ENCODE measurements at places on chromosomes 5 and 9. TPM values are rescaled to one million over a fixed set of nuclear protein-coding genes. Genes with fewer than 3 reads are reported as not detected.

- DNase-seq = no peak
These were observed 50.8 kb downstream of the CRB2 start for GRCh38 chr9:123406691-123407216.

- DNase-seq = no peak
These were observed 57.0 kb downstream of the IARS1 start for GRCh38 chr9:92236465-92236864.

DNA sequence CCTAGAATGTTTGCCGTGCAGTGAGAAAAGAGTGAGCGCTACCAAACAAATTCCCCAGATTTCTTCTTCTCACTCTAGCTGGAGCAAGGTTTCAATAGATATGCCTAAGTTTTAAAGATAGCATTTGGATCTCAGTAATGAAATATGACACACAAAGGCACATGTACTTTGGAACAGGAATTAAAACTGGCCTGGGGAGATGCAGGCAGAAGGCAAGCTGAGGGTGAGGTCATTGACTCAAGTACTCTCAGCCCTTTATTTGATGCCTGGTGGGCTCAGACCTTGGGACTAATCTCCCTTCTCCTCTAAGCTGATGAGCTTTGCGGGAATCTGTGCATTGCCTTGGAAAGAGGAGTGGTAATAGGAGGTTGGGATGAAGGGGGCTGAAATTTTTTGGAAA, 323.3 kb upstream of the SLC30A5 start:
- no peak for DNase-seq

Gene MYMK
- total RNA-seq = not detected

Gene DOK3
- 1.2 TPM for total RNA-seq

DNA sequence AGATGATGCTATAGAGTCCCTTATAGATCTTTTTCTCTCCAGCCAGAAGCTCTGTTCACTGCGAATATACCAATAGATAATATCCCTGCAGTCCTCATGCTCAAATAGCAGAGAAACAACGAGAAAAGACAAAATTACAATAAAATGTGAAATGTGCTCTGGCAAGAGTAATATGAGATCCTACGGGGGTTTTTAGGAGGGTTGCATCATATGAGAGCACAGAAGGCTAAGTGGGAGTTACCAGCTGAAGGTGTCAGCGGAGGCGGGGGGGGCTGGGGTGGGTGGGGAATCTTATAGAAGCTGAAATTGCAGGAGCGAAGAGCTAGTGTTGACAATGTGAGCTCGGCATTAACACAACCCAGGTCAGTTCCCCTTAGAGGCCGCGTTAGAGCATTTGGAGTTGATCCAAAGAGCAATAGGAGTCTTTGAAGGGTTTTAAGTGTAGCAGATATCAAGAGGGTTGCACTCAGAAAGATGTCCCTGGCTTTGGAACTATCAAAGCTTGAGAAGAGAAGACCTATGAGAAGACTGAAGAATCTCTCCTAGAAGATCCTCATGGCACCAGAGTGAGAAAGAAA, 109.7 kb downstream of the BASP1 start:
- no peak for DNase-seq

- no peak for DNase-seq
These were observed 75.2 kb upstream of the ADAMTS2 start for GRCh38 chr5:179420476-179420875.

Gene SOWAHA
- not detected for total RNA-seq

DNA sequence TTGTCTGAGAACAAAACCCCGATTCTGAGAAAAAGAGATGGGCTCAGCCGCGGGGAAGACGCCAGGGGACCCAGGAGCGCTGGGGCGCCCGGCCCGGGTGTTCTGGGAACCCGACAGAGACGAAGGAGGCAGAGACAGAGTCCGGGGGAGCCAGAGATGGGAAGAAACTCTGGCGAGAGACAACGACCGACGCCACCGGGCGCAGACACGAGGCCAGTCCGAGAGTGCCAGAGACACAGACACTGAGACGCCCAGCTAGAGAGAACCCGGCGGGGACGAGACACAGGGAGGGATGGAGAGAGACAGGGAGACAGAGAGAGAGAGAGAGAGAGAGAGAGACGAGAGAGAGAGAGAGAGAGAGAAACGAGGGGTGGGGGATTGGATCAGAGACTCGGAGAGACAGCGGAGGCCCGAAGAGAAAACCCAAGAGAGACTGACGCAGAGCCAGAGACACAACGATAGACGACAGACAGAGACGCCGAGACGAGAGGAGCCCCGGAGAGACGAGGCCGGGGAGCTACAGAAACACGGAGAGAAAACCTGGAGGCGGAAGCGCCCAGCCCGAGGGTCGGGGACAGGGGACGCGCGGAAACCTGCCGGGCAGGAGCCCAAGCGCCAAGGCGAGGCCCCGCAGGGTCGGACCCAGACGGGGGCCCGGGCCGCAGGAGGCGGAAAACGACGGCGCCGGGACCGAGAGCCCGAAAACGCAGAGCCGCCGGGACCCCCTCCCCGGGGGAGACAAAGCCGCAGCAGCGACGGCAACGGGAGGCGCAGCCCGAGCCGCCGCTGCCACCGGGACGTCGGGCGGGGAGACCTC, 3.3 kb downstream of the NR5A1 start:
- no peak for DNase-seq

GRCh38 chr9:87682618-87683017, 43.3 kb upstream of the CTSL start:
- DNase-seq = no peak

GRCh38 chr5:59241119-59241518, 652.4 kb downstream of the PDE4D start:
- no peak for DNase-seq

All from CD8-positive, alpha-beta T cell (primary cell).